ENCODE measurements at places on chromosomes 4 and X.
A peak's percentile ranks its signal among the peaks of the same experiment; 100 is the strongest.

- DNase-seq, result no peak
Observed at GRCh38 chrX:72216973-72217372, 21.9 kb downstream of the ERCC6L start.

DNA sequence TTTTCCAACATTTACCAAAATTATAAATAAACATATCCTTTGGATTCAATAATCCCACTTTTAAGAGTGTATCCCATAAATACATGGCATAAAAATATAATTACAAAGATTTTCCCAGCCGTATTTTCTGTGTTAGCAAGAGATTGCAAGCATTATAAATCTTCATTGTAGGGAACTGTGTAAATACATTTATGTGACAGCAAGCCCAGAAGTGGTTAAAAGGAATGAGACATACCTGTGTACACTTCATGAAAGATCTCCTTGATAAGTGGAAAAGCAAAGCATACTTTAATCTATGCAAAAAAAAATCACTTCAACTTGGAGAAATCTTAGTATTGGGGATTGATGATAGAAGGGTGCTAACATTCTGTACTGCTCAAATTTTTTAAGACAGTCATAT lies 173.1 kb downstream of the GASK1B start:
- no peak for DNase-seq

- DNase-seq, result no peak
Observed at GRCh38 chrX:51395480-51395809, 62.8 kb downstream of the NUDT10 start.

- no peak for DNase-seq
Observed at GRCh38 chrX:153395613-153396319, 5.4 kb downstream of the PNMA6E start.

DNA sequence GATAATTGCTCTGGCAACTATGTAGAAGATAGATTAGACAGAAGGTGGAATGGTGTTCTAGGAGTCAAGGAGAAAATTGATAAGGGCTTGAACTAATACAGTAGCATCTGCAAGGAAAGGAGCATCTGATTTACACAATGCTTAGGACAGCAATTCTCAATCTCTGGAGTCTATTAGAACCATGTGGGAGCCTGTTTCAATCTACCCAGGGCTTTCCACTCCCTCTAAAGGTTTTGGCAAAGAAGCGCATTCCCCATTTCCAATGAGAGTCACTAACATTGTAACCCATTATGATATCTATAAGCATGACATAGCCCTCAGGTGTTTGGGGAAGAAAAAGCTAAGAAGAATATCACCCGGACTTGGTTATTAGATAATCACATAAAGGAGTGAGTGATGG lies 168.2 kb downstream of the COL25A1 start:
- no peak for DNase-seq

DNA sequence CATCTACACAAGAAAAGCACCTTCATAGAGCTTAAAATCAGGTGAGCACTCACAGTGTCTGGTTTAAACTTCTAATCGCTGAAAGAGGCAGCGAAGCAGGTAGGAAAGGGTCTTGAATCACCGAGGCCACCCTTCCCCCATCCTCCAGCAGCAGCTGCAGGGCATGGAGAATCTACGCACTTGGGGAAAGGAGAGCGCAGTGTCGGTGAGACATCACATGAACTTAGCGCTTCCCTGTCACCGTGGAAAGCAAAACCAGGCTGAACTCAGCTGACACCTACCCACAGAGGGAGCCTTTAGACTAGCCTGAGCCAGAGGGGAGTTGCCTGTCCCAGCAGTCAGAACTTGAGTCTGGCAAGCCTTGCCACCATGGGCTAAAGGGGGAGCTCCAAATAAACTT lies 197.2 kb upstream of the ZFP42 start:
- DNase-seq, result no peak

GRCh38 chr4:175035905-175036304 lies 117.7 kb downstream of the ADAM29 start:
- peak; percentile 28 for DNase-seq

GRCh38 chr4:8306511-8307021 lies 37.0 kb downstream of the HTRA3 start:
- no peak for DNase-seq

DNA sequence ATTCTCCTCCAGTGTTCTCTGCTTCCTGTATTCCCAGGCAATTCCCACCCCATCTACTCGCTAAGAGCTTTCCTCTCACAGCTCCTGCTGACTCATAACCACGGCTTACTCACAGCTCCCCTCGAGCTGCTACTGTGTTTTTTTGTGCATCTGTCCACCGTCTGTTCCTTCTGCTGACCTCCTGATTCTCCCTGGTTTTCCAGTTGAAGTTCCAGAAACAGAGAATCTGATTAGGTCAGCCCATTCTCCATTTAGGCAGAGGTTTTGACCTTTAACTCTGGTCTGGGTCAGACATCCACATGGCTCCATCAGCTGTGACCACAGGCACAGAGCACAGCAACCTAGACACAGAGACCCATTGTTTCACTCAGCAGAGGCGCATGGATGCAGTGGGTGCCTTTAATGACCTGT lies 5.5 kb upstream of the SMIM20 start:
- DNase-seq, result peak; percentile 80

DNA sequence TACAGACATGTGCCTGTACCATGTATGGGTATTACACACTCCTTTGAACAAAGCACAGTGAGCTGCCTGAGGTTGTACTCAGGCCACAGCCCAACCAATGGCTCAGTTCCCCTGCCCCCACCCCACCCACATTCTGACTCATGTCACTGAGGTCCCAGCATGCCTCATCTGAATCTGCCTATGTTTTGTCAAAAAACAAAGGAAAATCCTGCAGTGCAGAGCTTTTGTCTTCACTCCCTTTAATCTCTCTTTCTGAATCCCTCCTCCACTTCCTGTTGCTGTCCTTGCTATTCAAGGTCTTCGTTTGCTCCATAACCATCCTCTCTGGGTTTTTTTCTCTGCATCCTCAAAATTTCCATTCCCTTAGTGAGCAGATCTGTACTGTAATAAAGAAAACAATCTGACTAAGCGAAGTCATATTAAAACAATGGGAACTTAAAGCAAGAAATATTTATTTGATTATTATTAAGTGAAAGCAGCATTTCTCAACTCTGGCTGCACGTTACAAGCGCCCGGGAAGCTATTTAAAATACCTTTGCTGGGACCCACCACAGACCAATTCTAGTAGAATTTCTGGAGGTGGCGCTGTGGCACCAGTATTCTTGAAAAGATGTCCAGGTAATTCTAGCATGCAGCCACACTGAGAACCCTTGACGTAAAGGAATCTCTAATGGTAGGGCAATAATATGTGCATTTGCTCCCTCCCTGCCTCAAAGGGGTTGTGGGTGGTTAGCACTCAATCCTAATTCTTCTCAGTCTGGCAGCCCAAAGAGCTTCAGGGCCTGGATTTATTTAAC lies 8.7 kb downstream of the GUCY2F start:
- no peak for DNase-seq

DNA sequence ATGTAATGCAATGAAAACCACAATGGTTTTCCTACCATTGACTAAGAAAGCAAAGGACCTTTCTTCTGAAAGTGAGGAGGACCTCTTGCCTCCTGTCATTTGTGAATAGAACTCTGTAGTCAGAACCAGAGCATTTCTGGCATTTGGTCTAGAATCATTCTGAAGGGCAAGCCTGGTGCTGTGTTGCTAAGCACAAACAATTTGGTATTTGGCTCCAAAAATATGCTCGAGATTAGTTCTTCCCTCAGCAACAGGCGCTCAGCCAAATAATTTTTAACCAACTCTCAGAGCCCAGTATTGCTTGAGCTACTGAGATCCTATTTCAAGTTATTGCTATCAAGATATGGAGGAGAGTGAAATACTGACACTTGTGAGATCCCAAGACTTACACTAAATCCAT lies 71.0 kb downstream of the SNCA start:
- peak; percentile 13 for DNase-seq

DNA sequence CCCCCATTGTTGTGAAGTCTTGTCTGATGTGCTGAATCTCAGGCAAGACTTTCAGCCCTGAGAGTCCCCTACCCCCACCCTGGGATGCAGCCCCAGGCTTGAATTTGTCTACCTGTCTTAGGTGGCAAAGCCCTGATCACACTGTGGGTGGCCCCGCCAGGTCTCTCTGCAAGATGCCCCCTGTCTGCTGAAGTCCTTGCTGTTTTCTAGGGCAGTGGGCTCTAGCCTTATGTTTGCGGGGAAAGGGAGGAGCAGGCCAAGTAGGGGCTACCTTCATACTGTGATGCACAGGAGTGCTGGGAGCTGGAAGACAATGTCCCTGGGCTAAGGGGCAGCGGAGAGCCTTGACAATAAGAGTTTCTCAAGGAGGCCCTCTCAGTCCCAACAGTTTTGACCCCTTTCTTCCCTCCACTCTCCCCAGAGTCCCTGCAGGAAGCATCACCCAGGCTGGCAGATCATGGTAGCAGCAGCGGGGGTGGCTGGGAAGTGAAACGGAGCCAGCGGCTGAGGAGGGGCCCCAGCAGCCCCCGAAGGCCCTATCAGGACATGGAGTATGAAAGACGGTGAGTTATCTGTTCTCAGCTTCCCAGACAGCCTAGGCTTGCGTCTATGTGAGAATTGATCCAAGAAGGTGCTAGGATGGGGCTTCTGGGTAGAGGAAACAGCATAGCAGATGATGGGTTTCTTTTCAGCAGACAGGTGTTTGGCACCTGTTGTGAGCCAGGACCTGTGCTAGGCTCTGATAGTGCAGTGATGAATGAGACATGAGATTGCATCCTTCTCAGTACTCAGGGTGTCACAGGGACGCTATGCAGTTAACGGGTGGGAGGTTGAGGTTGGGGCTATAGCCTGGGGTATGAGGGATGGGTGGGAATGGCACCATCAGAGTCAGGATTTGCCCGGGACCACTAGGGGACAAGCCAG lies 2.2 kb downstream of the RBM10 start:
- DNase-seq, result no peak

- no peak for DNase-seq
Observed at GRCh38 chr4:111960241-111960667, 185.0 kb upstream of the FAM241A start.

DNA sequence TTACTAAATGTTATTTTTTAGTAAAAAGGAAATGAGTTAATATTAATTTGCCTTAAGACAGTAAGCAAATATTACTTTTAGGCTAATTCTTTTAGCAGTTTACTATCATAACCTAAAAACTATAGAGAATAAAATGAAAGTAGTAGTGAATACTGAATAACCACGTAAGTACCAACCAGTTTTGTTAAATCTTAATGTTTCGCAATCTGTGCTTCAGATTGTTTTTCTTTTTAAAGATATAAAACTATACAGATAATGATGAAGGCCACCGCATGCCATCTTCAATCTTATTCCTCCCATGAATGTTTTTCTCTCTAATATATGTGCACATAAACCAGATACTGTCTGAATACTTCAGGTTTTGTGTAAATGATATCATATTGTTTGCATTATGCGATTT lies 6.0 kb downstream of the RRH start:
- no peak for DNase-seq

- DNase-seq, result peak; percentile 3
Observed at GRCh38 chrX:39158801-39159657, 357.8 kb downstream of the MID1IP1 start.

DNA sequence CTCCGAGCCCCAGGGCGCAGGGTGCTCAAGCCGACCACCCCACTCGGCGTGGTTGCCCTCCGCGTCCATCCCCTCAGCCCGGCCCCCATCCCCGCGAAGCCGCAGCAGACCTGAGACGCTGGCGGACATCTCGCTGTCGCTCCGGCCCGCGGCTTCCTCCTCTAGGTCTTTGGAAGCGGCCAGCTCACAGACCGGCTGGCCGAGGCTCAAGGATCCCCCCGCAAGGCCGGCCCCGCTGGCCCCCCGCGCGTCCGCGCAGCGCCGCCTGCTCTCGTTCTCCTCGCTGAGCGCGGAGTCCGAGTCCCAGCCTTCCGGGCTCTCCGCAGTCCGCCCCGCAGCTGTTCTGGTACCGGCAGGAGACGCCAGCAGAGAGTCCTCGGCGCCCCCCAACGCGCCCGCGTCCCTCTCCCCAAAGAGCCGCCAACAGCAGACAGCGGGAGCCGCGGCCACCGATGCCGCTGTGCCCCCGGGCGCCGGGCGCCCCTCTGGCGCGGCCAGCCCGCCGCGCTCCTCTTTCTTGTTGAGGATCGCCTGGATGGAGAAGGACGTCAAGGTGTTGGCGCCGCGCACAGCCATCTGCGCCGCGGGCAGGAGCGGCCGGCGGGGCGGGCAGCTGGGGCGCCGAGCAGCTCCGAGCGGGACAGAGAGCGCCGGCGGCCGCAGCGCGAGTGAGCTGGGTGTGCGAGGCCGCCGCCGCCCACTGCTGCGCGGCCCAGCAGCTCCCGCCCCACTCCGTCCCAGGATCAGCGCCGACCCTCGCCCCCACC lies at the start of gene NKX3-2:
Gene NKX3-2, minus strand, starts transcription at position 670 of the 767 bp plus-strand sequence. Its CDS starts 94 bp downstream, at position 576.
- no peak for DNase-seq

DNA sequence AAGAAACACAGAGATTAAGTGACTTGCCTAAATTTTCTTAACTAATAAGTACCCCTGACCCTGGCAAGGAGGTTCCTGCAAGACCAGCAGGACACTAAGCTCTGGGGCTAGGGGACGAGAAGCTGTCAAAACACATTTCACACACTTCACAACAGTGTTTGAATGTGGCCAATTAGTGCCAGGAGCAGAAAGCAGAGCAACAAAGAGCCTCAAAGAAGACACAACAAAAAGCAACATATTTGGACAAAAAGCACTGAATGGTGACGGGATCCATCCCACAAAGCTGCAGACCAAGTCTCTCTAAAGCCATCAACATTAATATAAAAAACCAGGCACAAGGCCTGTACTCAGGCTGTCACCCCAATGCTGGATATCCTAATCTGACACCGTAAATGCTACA lies 361.9 kb upstream of the RASGEF1B start:
- no peak for DNase-seq

- DNase-seq, result no peak
Observed at GRCh38 chrX:23840674-23841073, 57.7 kb downstream of the SAT1 start.

DNA sequence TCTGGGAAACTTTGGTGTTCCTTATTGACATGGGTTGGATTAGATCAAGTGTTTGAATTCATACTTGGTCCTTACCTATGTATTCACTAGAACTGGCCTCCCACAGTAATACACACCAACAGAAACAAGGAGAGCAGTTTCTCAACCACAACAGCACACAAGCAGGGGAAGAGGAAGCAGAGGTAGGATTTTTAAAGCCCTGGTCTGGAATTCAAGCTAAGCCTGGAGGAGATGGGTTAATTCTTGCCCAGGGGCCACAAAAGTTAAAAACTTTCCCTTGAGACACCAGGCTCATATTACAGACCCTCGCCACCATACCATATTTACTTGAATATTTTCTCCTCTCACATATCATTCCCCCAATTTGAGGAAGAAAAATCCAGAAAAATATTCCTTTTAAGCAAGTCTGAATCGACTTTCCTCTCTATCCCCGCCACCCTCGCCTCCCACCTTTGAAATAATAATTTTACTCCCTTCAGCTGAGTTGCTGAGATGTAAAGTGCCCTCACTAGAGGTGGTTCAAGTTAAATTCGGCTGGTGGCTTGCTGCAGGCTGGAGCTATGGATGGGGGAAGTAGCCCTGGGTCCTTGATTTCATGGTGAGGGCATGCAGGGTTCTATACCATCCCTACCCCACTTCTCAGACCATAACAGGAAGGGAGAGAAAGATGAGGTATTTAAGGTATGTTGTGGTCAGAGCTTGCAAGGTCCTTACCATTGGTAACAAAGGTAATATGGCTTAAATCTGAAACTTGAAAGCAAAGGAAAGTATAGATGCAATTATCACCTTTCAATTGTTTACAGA lies 440.2 kb downstream of the INPP4B start:
- DNase-seq, result peak; percentile 35

Data from HTR-8/SVneo (cell line).